Stimulated activated CD4-positive, alpha-beta T cell treated with anti-CD3 and anti-CD28 coated beads, Interleukin-12 subunit alpha, Interleukin-12 subunit beta, amount 100 ng/mL, for 4 hours (primary cell): ENCODE measurements at places on chromosomes 4 and X.
A peak's percentile ranks its signal among the peaks of the same experiment; 100 is the strongest.

- DNase-seq, result no peak
These were observed 331.0 kb upstream of the EMCN start for GRCh38 chr4:100848841-100849240.

DNA sequence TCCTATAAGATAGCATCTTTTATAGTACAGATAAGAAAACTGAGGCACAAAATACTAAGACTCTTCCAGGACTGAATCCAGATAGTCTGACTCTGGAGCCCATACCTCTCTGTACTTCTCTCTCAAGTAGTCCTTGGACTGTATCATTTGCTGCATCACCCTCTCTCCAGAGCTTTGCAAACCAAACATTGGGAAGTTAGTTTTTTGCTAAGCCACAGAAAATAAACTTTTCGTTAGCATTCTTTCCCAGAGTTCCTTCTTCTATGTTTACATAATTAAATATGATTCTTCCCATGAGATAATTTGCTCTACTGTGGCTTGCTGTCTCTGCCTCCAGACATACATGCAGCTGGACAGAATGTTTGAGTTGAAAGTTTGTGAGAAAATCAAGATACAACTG lies 22.0 kb downstream of the PPEF2 start:
- no peak for DNase-seq

GRCh38 chr4:154503598-154503997 lies 12.0 kb upstream of the DCHS2 start:
- no peak for DNase-seq

GRCh38 chrX:151151665-151152267 lies 24.6 kb upstream of the GPR50 start:
- DNase-seq, result peak; percentile 4

- no peak for DNase-seq
These were observed 19.9 kb downstream of the DCHS2 start for GRCh38 chr4:154471526-154472331.

DNA sequence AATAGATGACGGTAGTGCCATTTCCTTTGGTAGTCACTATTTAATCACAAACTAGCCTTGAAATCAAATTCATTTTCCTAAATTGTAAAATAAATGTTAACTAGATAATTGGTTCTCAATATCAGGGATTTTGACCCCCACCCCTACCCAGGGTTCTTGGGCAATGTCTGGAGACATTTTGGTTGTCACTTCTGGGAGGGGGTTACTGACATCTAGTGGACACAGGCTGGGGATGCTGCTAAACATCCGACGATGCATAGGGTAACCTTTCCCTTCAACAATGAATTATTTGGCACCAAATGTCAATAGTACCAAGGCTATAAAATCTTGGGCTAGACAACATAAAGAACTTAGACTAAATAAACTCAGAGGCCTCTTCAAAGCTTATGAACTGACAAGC lies 285.8 kb upstream of the TRPC5 start:
- no peak for DNase-seq

DNA sequence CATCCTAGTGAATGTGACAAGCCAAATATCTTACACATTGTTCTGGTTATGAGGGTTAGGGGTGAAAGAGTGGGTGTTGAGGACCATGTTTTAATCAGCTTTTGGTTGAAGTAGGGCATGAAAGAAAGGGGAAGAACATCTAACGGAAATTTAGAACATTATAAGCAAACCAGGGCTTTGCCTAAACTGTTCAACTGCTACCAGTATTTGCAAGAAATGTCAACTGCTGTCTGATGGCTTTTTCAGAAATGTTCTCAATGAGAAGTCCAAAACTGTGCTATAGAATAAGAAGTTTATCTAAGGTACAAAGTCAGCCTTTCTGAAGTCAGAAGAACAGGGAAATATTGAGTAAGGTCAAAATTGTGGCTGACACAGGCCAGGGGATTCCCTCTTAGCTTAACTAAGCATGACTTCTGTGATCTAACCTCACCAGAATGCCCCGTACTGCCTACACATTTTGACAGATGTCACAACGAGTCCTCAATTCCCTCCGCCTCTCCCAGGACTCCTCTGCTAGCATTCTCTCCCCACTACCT lies 67.1 kb downstream of the DTHD1 start:
- no peak for DNase-seq

DNA sequence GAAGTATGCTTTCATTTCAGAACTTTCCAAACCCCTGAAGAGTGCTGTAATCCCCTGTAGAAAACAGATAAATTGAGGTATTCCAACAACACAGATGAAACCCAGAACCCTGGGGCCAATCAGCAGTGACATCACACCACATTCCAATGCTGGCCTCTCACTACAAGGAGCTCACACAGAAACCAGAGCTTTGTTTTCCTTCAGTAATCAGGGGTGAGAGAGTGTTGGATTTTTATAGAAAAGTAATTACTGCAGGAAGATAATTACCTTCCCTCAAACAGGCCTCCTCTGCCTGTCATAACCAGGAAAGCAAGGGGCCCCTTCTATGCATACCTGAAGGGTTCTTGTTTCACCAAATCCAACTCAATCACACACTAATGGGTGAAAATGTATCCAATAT lies 246.2 kb downstream of the SCFD2 start:
- DNase-seq, result no peak

DNA sequence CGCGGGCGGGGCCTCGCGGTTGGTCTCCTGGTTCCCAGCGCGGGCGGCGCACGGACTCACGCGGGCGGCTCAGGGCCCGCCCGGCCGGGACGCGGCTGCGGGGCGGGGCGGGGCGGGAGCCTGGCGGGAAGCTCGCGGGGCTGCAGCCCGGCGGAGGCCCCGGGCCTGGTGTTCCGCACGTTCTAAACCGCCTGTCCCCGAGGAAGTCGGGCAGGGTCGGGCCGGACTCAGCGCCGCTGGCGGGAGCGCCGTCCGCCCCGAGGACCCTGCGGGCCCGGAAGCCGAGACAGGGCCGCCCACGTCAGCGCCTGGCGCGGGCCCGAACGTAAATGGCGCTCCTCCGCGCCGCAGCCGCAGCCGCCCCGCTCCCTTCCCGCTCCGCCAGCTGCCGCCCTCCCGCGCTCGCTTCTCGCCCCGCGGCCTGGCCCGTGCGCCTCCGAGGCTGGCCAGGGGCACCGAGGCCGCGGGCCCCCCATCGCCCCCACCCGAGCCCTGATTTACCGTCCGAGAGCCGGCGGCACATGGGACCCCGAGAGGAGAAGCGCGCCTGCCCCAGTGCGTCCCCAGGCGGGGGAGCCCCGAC lies 309 bp upstream of the CTBP1 start:
- peak; percentile 83 for DNase-seq

DNA sequence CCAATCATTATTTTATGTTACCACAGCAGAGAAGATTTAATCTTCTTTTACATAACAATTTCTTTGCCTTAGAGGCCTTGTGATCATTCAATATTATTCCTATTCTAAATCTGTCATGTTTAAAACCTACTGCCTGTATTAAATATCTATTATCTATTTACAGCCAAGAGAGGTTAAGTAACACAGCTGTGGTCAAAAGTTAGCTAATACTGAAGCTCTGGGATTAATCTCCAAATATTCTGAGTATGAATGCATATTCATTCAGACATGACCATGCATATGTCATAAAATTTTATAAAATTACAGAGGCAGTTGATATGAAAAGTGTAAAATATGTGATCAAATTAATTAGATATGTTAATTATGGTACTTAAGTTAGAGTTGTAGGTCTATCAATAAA lies 187.9 kb upstream of the MAB21L2 start:
- DNase-seq, result no peak

- no peak for DNase-seq
These were observed 329.3 kb upstream of the NOCT start for GRCh38 chr4:138686106-138686835.

DNA sequence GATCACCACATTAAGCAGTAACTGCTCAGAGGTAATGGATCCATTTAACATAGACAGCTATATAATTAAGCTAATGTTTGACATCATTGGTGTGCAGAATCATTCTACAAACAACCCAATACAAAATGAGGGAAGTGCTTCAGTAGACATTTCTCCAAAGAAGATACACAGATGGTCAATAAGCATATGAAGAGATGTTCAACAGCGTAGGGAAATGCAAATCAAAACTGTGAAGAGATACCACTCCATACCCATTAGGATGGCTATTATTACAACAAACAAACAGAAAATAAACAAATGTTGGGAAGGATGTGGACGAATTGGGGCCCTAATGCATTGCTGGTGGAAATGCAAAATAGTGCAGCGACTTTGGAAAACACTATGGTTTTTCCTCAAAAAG lies 294.6 kb downstream of the ANK2 start:
- DNase-seq, result no peak

- DNase-seq, result no peak
These were observed 19.5 kb downstream of the RELL1 start for GRCh38 chr4:37666625-37667071.

DNA sequence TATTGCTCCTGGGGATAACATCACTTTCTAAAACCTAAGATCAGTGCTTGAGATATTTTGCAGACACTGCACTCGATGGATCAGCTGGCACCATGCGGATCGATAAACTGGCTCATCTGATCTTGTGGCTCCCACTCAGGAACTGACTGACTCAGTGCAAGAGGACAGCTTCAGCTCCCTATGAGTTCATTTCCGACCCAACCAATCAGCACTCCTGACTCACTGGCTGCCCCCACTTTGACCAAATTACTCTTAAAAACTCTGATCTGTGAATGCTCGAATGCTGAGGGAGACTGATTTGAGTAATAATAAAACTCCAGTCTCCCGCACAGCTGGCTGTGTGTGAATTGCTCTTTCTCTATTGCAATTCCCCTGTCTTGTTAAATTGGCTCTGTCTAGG lies 110.1 kb downstream of the ANAPC4 start:
- DNase-seq, result no peak

- no peak for DNase-seq
These were observed 798 bp upstream of the FGFR3 start for GRCh38 chr4:1792158-1792831.

DNA sequence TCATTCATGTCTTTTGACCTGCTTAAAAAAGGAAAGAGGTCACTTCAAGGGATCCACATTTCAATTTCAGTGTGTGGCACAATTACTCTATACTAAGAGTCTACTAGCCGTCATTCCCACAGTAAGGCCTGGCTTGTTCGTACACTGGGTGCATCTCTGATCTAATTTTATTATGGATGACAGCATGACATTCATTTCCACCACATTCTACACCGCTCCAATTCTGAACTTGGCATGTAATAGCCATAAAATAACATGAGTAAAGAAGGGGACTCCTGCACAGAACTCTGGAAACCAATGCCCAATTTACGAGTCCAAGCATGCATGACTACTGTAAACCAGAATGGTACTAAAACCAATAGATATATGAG lies 51.1 kb downstream of the HAND2 start:
- no peak for DNase-seq

DNA sequence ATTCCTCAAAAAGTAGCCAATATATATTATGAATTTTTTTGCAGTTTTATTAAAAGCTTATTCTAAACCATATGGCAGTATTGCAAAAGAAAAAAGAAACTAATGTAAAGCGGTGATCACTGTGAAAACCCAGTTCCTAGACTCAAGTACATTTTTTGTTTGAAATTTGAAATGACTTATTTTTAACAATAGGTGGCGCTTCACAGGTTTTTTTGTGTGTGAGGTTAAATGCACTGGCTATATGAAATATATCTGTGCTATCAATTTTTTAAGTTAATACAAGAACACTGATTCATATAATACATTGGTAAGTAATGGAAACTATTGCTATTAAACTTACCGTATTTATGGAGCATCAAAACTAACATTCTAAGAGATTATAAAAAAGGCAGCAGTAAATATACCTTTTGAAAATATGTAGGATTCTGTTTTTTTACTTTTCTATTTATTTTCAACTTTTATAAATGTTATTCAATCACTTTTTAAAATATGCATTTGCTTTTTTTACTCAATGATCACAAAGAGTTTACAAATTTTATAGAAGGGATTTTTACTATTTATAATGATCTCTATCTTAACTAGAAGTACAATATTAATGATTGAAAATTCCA lies 5.6 kb upstream of the SPRY1 start:
- DNase-seq, result no peak

- no peak for DNase-seq
These were observed 32.7 kb downstream of the TMSB4X start for GRCh38 chrX:13007519-13008188.

DNA sequence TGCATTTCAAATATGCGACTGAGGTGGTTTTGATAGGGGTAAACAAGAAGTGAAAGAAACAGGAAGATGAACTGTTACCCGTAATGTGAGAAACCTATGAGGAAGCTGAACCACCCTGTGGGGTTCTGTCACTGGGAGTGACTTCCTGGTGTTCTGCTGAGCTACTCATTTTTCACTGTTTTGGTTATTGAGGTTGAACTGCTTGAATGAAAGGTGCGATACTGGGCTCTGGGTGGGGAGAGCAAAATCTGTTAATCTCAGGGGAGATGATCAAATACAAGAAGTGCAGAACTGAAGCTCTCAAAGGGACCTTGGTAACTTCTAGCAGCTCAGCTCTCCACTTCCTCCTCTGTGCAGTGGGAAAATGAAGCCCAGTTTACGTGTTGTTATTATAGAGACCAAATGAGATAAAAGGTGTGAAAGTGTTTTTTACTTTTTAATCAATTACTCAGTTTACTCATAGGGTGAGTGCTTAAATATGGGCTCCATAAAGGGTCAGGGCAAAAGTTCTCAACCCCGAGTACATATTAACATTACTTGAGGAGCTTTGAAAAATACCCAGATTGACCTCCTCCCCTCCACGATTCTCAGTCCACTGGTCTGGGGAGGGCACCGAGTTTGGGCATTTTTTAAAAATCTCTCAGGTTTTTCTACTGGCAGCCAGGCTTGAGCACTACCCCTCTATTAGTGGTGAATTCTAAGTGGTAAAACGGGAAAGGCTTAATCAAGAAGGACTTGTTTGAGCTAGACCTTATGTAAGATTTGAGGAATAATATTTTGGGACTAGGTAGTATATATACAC lies 66.7 kb downstream of the COQ2 start:
- DNase-seq, result no peak

- DNase-seq, result no peak
These were observed 48.0 kb upstream of the TMEM131L start for GRCh38 chr4:153418121-153418520.

DNA sequence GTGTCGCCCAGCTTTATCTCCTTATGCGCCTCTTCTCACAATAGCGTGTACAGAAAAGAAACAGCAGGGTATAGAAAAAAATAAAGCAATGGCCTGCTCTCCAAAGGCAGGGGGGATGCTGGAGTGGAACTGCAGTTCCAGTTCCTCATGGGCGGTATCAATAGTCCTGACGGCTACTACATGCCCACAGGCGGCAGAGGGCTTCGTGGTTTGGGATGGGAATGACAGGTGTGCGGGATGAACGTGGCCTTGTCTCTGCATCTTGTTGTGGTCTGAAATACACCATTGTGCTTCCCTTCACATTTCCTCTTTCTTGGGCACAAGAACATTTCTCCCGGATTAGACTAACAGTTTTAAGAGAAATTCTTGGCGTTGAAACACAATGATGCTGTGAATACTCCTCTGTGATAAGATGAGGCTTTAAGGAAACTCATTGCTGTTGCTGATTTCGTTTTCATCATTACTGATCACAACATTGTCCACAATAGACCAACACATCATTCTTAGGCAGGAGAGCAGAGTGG lies 124.1 kb upstream of the IGFBP7 start:
- no peak for DNase-seq

DNA sequence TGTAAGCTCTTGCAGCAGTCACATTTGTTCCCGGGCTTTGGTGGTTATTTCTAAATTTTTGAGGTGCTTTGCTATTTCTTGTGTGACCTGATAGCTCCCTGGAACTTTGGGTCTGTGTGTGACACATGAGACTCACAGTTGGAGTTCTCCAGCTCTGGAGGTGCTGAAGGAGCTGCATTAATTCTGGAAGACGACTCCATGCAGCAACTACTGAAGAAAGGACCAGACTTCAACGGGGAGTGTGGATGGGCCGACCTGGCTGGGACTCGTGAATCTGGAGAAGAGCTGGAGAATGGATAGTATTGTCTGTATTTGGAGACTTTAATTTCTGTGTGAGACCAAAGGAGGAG lies 1.5 kb downstream of the MRFAP1 start:
- DNase-seq, result no peak
